Metanephros (tissue), 2 donors: ENCODE measurements at places on chromosomes 4 and X. TPM values are rescaled to one million over a fixed set of nuclear protein-coding genes. Genes with fewer than 3 reads are reported as not detected.

MAOA gene
- 14.7 TPM for total RNA-seq

STS gene
- 5.2 TPM for total RNA-seq

MAGEA2 gene
- not detected for total RNA-seq

CCSER1 gene
- 98.9 TPM for total RNA-seq

SPRY1 gene
- 99.9 TPM for total RNA-seq

ATRX gene
- 108 TPM for total RNA-seq

SPANXN5 gene
- not detected for total RNA-seq

GC gene
- total RNA-seq, result 1.6 TPM

IDS gene
- 40.8 TPM for total RNA-seq

ELOVL6 gene
- 15.0 TPM for total RNA-seq

NUP62CL gene
- total RNA-seq, result 15.8 TPM

CENPVL1 gene
- total RNA-seq, result 0.18 TPM

ADGRG4 gene
- not detected for total RNA-seq

SPANXC gene
- not detected for total RNA-seq

TMEM31 gene
- not detected for total RNA-seq

MAGEB18 gene
- total RNA-seq, result not detected

SOX3 gene
- total RNA-seq, result not detected

KDR gene
- total RNA-seq, result 67.2 TPM

SMS gene
- 102 TPM for total RNA-seq

PCYT1B gene
- total RNA-seq, result 0.93 TPM

EDA gene
- 11.7 TPM for total RNA-seq
